ENCODE measurements at places on chromosomes 4 and X. TPM values are rescaled to one million over a fixed set of nuclear protein-coding genes. Genes with fewer than 3 reads are reported as not detected.

The TBC1D9 gene
- total RNA-seq: 42.8 TPM

The SLC38A5 gene
- total RNA-seq: 2.8 TPM

The CTAG1A gene
- not detected for total RNA-seq

The ENPP6 gene
- total RNA-seq: not detected

The MUC7 gene
- not detected for total RNA-seq

The RTL3 gene
- total RNA-seq: 5.0 TPM
